ENCODE measurements at places on chromosomes 7 and 10. TPM values are rescaled to one million over a fixed set of nuclear protein-coding genes. Genes with fewer than 3 reads are reported as not detected.

The STEAP2 gene
- total RNA-seq: not detected

The LRRC17 gene
- total RNA-seq: not detected

- no peak for DNase-seq
Measured at GRCh38 chr10:74433993-74434392, 283.0 kb downstream of the ADK start.

GRCh38 chr7:77696643-77697534 is 630 bp downstream of the RSBN1L start:
- DNase-seq: peak; percentile 39

- no peak for DNase-seq
Measured at GRCh38 chr7:26013551-26014083, 138.4 kb upstream of the NFE2L3 start.

The GPR15LG gene
- total RNA-seq: not detected

The VAX1 gene
- not detected for total RNA-seq

DNA sequence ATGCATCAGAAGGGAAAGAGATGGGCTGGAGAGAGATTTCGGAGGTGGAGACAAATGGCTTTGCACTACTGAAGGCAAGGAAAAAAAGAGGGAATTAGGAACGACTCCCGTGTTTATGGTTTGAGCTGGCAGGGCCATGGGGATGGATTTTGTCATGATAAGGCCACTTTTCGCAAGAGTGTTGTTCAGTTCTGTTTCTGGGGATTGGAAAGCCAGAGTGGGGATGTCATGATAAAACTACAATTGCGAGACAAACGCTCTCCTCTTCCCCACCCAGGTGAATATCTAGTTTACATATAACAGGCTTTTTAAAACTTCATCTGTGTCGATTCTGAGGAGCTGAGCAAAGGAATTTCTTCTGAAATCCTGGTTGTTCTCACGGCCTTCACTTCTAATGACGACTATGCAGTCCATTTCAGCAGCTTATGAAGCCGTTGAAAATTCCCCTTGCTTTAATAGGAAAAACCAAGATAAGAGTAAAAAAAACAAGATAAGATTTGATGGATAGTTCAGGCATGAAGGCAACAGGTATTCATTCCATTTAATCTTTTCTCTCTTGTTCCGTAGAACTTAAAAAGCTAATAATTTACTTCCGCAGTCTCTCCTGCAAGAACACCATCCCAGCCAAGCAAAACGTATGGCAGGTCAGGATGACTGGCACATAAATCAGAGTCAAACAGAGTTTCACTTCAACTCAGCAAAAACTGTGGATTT is 245.6 kb upstream of the PITRM1 start:
- no peak for DNase-seq

The DOCK4 gene
- 0.16 TPM for total RNA-seq

The SLC35B4 gene
- 7.0 TPM for total RNA-seq

GRCh38 chr7:124915242-124915641 is 14.4 kb downstream of the POT1 start:
- DNase-seq: no peak

The OPN1SW gene
- total RNA-seq: not detected

The TMEM176B gene
- not detected for total RNA-seq

GRCh38 chr7:15752377-15752776 is 65.9 kb upstream of the MEOX2 start:
- DNase-seq: no peak

The RADIL gene
- not detected for total RNA-seq

GRCh38 chr10:117441361-117441760 is 66.1 kb upstream of the PDZD8 start:
- no peak for DNase-seq

GRCh38 chr7:20220921-20221547 is 3.9 kb upstream of the MACC1 start:
- no peak for DNase-seq

DNA sequence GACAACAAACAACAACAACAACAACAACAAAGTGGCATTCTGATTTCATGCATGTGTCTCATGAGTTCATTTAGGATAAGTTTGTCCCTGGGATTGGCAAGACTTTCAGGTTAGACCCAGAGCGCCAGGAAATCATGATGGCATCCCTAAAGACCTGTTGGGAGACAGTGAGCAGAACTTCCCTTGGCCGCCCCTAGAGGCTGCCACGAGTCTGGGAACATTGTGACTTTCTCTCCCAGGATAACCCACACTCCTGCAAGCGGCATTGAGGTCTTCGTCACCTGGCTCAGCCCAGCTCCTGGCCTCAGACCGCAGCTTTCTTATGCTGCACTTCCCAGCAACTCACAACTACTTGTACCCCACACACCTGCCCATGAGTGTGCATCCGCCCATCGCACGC is 80.5 kb upstream of the RNF32 start:
- DNase-seq: no peak

The GPNMB gene
- total RNA-seq: not detected

The GRM3 gene
- total RNA-seq: not detected

DNA sequence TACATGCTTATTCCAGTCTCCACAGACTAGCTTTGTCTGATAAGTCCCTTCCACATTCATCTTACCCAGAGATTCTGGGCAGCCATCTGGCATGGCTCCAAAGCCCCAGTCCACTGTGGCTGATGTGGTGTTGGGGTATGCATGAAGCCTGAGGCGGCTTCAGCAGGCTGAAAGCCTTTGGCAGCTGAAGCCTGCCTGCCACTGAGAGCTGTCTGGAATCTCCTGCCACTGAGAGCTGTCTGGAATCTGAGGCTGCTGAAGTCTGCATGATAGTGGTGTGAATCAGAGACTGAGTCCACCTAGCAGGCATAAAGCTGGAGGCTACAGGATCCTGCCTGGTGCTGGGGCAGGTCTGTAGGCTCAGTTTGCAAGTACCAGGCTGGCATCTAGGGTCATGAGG is 87.1 kb downstream of the DYNC1I1 start:
- DNase-seq: no peak

DNA sequence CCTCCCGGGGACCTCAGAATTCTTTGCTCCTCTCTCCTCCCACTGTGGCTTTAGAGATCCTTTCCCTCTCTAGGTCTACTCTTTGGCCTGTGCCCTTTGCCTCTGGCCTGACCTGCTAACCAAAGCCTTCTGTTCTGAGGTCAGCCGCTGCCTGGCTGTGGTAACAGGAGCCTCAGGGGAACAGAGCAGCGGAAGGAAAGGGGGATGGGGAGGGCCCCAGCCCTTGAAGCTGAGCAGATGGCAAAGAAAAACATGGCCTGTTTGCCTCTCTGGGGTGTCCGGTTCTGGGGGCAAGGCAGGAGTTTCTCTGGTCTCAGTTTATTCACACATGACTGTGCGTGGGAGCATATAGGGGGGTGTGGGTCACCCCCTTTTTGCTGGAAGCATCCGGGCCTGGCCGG is 28.2 kb downstream of the COL26A1 start:
- DNase-seq: peak; percentile 71

The HECW1 gene
- not detected for total RNA-seq

GRCh38 chr7:32155712-32156111 is 85.5 kb upstream of the PDE1C start:
- DNase-seq: no peak

DNA sequence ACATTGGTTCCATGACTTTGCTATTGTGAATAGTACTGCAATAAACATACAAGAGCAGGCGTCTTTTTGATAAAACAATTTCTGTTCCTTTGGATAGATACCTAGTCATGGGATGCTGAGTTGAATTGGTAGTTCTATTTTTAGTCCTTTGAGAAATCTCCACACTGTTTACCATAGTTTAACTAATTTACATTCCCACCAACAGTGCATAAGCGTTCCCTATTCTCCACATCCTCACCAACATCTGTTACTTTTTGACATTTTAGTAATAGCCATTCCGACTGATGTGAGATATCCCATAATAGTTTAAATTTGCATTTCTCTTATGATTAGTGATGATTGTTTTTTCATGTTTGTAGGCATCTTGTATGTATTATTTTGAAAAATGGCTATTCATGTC is 707.0 kb downstream of the SORCS1 start:
- no peak for DNase-seq

- DNase-seq: no peak
Measured at GRCh38 chr10:88388324-88388723, 194.8 kb downstream of the RNLS start.

DNA sequence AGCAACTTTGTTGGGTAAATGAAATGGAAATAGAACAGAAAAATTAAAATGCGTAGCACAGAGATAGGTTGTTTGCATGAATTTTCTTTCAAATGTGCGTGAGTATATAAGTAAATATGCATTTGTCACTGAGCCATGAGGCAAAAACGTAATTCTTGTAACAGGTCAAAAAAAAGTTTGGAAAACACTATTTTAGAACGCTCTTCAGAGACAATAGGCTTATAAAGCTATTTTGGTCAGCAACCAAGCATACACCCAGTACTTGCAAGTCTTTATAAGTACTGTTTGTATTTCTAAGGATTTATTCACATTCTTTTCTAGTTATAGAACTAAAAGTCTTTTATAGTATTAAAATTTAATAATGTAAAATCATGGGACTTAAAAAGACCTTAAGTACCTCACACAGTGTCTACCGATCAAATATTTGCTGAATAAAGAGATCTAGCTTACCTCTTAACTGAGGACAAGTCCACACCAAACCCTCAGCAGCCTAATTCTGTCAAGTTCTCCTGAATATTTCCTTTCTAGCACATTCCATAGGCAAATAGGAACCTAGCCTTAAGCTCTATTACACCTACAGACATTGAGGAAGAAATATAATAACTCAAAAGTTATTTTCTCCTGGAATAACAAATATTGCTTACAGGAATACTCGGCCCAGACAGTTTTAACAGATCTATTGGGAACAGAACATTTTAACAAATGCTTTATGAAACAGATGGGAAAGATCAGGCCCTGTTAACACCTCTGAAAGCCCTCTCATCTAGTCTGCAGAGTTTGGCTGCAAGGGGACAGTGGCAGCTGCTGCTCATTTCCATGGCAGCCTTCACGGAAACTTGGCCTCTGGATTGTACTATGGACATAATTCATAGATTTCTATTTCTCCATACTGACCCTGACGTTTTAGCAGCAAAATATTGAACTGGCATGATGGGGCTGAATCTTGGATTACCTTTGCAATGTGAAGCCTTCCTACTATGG is 8.8 kb downstream of the CRPPA start:
- DNase-seq: no peak

DNA sequence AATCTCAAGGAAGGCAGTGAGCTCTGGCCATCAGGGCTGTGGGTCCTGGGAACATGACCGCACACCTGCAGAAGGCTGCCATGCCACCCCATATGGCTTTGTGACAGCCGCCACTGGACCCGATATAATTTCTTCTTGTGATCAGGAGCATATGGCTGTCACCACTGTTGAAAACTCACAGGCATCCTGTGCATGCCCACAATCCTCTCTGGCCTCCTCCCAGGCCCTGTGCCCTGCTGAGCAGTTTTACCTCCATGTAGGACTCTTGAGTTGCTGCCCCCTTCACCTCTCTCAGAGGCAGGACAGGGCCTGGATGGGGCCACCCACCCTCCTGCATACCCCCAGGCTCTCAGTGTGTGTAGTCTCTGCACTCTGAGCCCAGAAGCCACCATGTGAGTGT is 391.9 kb upstream of the AKR1E2 start:
- no peak for DNase-seq

The NPFFR1 gene
- not detected for total RNA-seq

The SPDYE11 gene
- total RNA-seq: not detected

The CCL24 gene
- not detected for total RNA-seq

DNA sequence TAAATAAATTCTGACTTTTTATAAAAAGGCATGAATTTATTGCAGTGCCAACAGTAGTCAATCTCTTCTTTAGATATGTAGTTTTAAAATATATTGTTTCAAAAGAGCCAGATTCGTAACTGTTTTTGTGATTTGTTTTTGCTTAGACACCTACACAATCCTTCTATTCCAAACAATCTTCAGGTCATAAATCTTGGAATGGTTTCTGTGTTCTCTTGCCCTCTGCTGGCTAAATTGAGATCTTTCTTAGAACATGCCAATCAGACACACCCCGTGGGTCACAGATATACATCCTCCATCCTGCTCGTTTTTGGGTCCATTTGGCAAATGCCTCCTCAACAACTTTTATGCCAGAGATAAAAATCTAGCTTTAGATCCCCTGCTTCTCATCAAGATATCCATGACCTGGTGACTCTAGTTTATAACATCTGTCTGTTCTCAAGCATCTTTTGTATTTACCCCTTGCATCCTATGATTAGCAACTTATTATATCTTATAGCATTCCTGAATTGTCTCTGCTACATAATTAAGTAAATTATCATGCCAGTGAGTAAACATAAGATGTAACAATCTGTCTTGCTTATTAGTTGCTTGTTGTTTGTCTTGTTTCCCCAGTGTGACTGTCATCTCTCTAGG is 35.3 kb upstream of the IFRD1 start:
- DNase-seq: no peak

- no peak for DNase-seq
Measured at GRCh38 chr7:111414374-111414773, 147.9 kb downstream of the IMMP2L start.

The PRTFDC1 gene
- total RNA-seq: 0.39 TPM
